ENCODE measurements at places on chromosomes 16 and 17.

GRCh38 chr17:36631022-36631421 is 29.6 kb downstream of the MRM1 start:
- H3K4me1 ChIP-seq: peaks cover 6% of the 10 kb centered on the region
- no peaks in the 10 kb centered on the region for H3K36me3 ChIP-seq
- peaks cover 10% of the 10 kb centered on the region for H3K27me3 ChIP-seq
- no peak overlapping the region for H3K4me3 ChIP-seq
- no peak for DNase-seq

- peaks cover 2% of the 10 kb centered on the region for H3K27me3 ChIP-seq
- H3K4me1 ChIP-seq: no peaks in the 10 kb centered on the region
- no peak for DNase-seq
- no peak overlapping the region for H3K27ac ChIP-seq
Observed at GRCh38 chr17:64572682-64573154, 65.9 kb downstream of the CEP95 start.

DNA sequence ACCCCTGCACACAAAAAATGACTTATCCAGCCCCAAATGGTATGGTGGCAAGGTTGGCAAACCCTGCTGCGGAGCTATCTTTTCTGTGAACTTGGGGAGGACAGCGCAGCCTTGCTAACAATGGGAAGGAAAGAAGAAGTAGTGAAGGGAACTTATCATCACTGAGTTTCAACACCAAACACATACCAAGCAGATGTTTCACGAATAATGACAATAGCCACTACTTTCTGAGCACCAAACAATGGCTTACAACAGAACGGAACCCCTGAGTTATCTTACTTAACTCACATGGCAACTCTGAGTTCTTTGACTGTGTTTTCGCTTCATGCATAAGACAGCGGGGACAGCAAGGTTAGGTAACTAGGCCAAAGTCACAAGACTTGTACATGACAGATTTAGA is 148.9 kb downstream of the XYLT1 start:
- H3K36me3 ChIP-seq: no peaks in the 10 kb centered on the region
- peaks cover 26% of the 10 kb centered on the region for H3K4me1 ChIP-seq
- no peak overlapping the region for H3K27ac ChIP-seq
- peaks cover 4% of the 10 kb centered on the region for H3K27me3 ChIP-seq
- H3K4me3 ChIP-seq: no peak overlapping the region

DNA sequence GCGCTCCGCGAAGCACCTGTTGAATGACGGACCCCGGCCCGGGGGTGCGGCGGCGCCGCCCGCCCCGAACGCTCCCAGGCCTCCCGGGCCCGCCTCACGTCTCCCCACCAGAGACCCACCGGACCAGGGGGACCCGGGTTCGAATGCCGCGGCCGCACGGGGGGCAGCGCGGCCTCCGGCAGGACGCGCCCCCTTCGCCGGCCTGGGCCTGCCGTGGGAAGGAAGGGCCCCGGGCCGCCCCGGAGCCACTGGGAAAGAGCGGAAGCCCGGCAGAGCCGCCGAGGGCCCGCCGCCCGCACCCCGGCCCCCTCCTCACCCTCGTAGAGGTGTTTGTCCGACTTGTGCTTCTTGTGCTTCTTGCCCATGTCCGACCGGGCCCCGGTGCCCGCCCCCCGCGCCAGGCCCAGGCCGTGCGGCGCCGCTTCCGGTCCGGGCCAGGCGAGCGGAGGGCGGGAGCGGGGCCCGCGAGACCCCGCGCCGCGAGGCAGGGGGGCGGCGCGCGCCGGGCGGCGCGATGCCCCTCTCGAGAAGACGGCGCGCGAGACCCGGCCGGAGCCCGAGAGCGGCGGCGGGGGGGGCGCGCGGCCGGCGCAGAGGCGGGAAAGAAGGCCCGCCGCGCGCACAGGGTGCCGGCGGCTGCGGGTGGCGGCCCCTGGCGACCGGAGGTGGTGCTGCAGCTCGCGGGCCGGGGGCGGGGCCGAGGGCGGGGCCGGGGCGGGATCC is at the start of gene BRD7:
Gene BRD7 (minus strand): TSS at position 579 of the 723 bp plus-strand sequence. CDS start 214 bp downstream, at position 365.
- peak; percentile 73 for DNase-seq
- peak within 1 kb of the TSS; percentile 62 for H3K27ac ChIP-seq
- H3K4me3 ChIP-seq: peak within 1 kb of the TSS; percentile 97
- H3K36me3 ChIP-seq: no peaks in the 10 kb centered on the region
- H3K27me3 ChIP-seq: no peaks in the 10 kb centered on the region
- H3K4me1 ChIP-seq: peaks cover 16% of the 10 kb centered on the region

DNA sequence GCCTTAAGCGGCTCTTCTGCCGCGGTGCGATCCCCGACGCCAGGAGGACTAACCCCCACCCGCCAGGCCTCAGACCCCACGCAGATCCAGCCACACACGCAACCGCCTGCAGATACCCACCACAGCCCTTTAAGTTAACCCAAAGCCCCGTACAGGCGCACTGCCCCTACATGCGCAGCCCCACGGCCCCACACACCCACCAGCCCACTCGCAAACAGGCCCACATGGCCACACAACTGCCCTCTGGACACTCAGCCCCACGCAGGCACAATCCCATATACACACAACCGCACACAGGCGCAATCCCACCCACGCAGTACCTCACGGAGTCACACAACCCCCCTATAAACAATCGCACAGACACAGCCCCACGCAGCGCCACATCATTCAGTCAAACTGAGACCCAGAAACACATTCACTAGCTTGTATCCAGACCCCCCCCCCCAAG is 41.7 kb downstream of the RAI1 start:
- H3K4me1 ChIP-seq: peaks cover 39% of the 10 kb centered on the region
- peaks cover 4% of the 10 kb centered on the region for H3K36me3 ChIP-seq
- peaks cover 31% of the 10 kb centered on the region for H3K27me3 ChIP-seq

GRCh38 chr16:86497551-86498021 is 12.7 kb upstream of the FOXF1 start:
- H3K4me3 ChIP-seq: no peak overlapping the region
- no peaks in the 10 kb centered on the region for H3K36me3 ChIP-seq
- DNase-seq: no peak
- H3K27ac ChIP-seq: no peak overlapping the region

GRCh38 chr17:67995570-67996263 is 552 bp downstream of the C17orf58 start:
- peaks cover 16% of the 10 kb centered on the region for H3K4me1 ChIP-seq

DNA sequence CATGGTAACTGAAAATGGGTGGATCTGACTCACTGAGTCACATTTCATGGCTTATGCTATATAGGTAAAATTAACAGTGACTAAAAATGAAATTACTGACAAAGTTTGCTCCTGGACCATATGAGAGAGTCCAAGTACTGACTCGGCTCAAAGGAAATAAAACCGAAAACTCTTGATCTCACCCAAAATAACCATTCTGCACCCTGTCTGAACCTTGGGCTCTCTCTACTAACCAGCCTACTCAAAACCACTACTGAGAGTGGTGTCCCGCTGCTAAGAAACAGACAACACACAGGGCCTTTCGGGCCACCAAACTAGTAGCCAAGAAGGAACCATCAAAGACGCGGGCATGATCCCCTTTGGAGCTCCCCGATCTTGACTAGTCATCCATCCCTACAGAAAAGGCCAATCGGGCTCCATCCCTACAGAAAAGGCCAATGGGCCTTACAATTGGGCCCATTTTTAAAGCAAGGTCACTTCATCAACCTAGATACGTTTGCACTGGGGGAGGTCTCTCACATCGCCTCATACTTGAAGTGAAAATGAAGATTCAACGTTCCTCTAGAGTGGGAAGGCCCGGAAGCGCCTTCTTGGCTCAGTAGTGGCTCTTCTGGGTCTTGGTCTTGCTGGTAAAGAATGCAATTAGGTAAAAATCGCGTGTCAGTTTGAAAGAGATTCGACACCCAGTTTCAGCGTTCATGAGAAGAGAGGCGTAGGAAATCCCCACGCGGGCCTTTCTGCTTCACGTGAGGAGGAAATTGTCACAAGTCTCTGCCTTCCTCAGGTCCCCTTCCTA is 720 bp upstream of the ZPBP2 start:
- H3K4me1 ChIP-seq: no peaks in the 10 kb centered on the region
- peaks cover 16% of the 10 kb centered on the region for H3K27me3 ChIP-seq
- peaks cover 10% of the 10 kb centered on the region for H3K36me3 ChIP-seq

DNA sequence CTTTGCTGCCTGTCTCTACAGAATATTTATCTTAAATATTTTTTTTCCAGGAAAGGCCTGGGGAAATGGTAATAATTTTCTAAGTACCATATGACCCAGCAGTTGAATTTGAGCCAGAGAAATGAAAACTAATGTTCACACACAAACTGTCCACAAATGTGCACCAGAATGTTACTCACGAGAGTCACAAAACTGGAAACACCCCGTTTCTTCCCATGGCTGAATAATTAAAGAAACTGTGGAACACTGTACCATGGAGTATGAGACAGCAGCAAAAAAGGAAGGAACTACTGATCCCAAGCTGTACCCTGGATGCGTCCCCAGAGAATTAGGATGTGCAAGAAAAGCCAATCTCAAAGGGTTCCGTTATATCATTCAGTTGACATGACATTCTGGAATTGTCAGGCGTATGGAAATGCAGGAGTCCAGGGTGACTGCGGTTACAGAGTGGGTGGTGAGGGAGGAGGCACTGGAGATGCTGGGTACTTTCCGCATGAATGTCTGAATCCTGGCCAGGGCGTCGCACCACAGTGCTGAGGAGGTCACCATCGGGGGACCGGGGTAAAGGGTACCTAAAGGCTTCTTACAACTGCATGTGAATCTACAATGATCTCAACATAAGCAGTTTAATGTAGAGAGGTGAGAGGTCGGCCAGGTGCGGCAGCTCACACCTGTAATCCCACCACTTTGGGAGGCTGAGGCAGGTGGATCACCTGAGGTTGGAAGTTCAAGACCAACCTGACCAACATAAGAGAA is 34.5 kb downstream of the USP22 start:
- peaks cover 14% of the 10 kb centered on the region for H3K36me3 ChIP-seq
- no peak overlapping the region for H3K4me3 ChIP-seq
- no peak for DNase-seq
- H3K27ac ChIP-seq: no peak overlapping the region
- peaks cover 11% of the 10 kb centered on the region for H3K27me3 ChIP-seq

DNA sequence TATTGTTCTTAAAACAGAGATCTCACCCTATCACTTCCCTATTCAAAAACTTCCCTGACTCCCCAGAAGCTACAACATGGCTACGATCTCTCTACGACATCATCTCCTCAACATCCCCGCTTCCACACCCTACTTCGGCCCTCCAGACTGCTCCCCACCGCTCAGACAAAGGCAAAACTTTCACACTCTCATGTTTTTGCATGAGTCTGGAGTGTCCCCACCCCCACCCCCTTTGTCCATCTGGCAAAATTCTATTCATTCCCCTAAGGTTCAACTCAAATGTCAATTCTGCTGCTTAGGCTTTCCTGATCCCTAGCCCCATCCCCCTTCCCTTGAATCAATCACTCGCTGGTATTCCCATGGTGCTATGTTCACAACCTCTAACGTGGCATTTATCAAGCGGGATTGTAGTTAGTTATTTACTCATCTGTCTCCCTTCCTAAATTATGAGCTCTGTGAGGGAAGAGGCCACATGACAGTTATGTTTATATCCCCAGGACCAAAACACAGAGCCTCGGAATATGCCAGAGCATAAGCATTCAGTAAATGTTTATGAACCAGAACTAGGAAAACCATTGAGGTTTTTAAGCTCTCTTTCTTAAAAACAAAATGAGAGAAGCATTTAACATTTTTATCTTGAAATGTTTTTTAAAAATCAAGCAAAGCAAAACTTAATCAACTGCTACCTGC is 55.9 kb downstream of the STX8 start:
- peaks cover 32% of the 10 kb centered on the region for H3K4me1 ChIP-seq
- no peaks in the 10 kb centered on the region for H3K36me3 ChIP-seq
- H3K27me3 ChIP-seq: peaks cover 2% of the 10 kb centered on the region
- peak; percentile 21 for DNase-seq
- peak overlapping the region; percentile 75 for H3K4me3 ChIP-seq
- peak overlapping the region; percentile 96 for H3K27ac ChIP-seq

DNA sequence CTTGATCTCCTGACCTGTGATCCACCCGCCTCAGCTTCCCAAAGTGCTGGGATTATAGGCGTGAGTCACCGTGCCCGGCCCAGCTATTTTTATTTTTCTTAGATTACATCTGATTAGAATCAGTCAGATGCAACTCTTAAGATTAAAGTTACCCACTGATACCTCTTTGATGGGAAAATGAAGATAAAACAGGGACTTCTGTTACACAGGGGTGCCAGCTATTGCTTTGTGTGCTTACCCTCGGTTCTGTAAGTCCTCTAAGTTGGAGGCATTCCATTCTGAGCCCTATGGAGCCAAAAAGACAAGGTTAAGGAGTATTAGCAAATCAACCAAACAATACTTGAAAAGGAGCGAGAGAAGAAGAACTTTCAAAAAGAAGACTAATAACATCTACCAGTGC is 32.6 kb upstream of the CORO6 start:
- H3K27ac ChIP-seq: no peak overlapping the region
- H3K4me3 ChIP-seq: no peak overlapping the region
- no peak for DNase-seq
- no peaks in the 10 kb centered on the region for H3K36me3 ChIP-seq

GRCh38 chr17:61280338-61280737 is 119.3 kb upstream of the TBX2 start:
- peaks cover 3% of the 10 kb centered on the region for H3K4me1 ChIP-seq
- H3K27me3 ChIP-seq: no peaks in the 10 kb centered on the region
- no peak for DNase-seq
- peaks cover 3% of the 10 kb centered on the region for H3K36me3 ChIP-seq
- no peak overlapping the region for H3K27ac ChIP-seq

GRCh38 chr16:52573365-52574299 is 26.7 kb upstream of the TOX3 start:
- no peaks in the 10 kb centered on the region for H3K36me3 ChIP-seq
- no peaks in the 10 kb centered on the region for H3K27me3 ChIP-seq
- H3K27ac ChIP-seq: no peak overlapping the region
- peaks cover 17% of the 10 kb centered on the region for H3K4me1 ChIP-seq

- peaks cover 53% of the 10 kb centered on the region for H3K4me1 ChIP-seq
- H3K27me3 ChIP-seq: peaks cover 13% of the 10 kb centered on the region
- no peak for DNase-seq
- H3K27ac ChIP-seq: peak overlapping the region; percentile 28
- H3K4me3 ChIP-seq: peak overlapping the region; percentile 68
Observed at GRCh38 chr16:89395150-89396142, 94.9 kb downstream of the ANKRD11 start.

GRCh38 chr17:61279476-61280145 is 120.0 kb upstream of the TBX2 start:
- peaks cover 3% of the 10 kb centered on the region for H3K36me3 ChIP-seq
- no peak overlapping the region for H3K27ac ChIP-seq
- no peak for DNase-seq
- H3K4me1 ChIP-seq: no peaks in the 10 kb centered on the region
- H3K4me3 ChIP-seq: no peak overlapping the region
- H3K27me3 ChIP-seq: no peaks in the 10 kb centered on the region

GRCh38 chr16:57621521-57622271 is 6.7 kb upstream of the ADGRG1 start:
- no peaks in the 10 kb centered on the region for H3K36me3 ChIP-seq
- H3K27ac ChIP-seq: no peak overlapping the region
- DNase-seq: peak; percentile 6
- H3K4me3 ChIP-seq: no peak overlapping the region

DNA sequence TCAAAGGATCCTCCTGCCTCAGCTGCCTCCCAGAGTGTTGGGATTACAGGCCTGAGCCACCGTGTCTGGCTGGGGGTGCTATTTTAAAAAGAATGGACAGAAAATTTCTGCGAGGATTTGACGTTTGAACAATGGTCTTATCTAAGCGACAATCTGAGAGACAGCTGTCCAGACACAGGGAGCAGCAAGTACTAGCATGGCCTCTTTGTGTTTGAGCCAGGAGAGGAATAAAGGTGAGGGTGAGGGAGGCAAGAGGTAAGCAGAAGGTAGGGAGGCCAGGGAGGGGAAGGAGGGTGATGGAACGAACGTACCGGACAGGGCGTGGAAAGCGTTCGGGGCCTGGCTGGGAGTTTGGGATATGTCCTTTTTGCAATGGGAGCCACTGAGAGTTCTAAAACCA is 59.2 kb downstream of the PITPNC1 start:
- no peaks in the 10 kb centered on the region for H3K36me3 ChIP-seq
- H3K27me3 ChIP-seq: peaks cover 5% of the 10 kb centered on the region
- DNase-seq: no peak
- peaks cover 7% of the 10 kb centered on the region for H3K4me1 ChIP-seq
- peak overlapping the region; percentile 14 for H3K27ac ChIP-seq
- H3K4me3 ChIP-seq: no peak overlapping the region

All from glutamatergic neuron (in vitro differentiated cells).